ENCODE measurements at places on chromosomes 13 and 19.

DNA sequence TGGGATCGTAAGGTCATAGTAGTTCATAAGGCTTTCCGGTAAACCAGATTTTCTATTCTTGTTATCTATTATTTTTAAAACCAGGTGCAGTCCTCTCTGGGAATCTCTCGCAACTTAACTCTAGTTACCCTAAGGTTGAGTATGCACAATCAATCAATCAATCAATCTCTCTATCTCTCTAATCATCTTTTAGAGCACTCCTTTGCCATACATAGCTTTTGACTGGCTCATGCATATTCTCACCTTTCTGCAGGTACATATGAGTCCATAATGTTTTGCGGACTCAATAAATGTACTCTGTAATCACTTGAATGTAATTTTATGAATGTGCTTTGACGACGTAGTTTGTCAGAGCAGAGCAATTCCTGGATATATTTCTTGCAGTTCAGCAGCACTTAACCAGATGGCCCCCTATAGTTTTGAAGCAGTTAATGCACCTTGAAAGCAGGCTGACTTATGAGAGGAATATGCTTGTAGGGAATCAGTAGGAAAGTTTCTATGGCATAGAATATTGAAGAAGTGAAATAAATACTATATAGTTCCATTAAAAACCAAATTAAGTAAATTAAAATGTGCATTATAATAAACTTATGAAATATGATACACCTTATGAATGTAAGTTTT is 524.7 kb downstream of the GPC5 start:
- no peak for DNase-seq

- DNase-seq: no peak
Observed at GRCh38 chr19:48069435-48069834, 25.6 kb upstream of the CABP5 start.

- no peak for DNase-seq
Observed at GRCh38 chr19:12825254-12826131, 8.9 kb downstream of the RTBDN start.

GRCh38 chr19:15508035-15508710 is at the start of gene CYP4F22:
CYP4F22 (plus strand) TSS chr19:15508525; CDS start chr19:15525337, 16,812 bp downstream.
- DNase-seq: no peak

- DNase-seq: no peak
Observed at GRCh38 chr13:107367258-107367657, 799.3 kb upstream of the ARGLU1 start.

- no peak for DNase-seq
Observed at GRCh38 chr13:46561286-46561685, 8.3 kb downstream of the LRCH1 start.

DNA sequence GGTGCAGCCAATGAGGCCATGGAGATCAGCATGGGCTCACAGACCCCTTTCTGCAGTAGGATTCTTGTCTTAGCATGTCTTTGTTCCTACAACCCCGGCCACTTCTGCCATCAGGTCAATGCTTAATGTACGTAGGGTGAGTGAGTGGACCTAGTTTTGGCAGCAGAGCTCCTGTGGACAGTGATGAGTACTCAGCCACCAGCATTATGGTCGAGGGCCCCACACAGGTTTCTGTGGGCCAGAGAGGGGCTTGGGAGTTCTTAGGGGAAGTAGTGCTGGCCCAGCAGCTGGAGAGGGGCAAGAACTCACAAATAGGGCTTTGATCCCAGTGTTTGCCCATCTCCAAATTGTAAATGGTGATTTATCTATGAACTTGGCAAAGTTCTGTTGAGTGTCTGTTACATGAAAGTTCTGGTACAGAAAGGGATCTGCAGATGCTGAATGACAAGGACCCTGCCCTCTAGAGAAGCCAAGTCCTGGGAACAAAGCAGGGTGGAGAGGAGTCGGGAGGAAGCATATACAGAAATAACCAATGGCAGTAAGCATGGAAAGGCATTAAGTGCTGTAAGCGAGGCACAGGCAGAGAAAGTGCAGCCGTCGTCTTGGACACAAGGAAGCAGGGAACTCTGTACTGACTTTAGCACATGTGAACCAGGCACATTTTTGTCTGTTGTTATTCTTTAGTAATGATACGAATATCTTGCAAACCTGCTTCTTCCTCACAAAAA is 185.1 kb downstream of the MTUS2 start:
- DNase-seq: no peak

GRCh38 chr13:104584481-104584880 is 1518.3 kb upstream of the SLC10A2 start:
- no peak for DNase-seq

- DNase-seq: peak; percentile 66
Observed at GRCh38 chr19:14472202-14472938, 2.8 kb downstream of the PTGER1 start.

All from ureter (tissue), 1 donor.